Fibroblast of gingiva (primary cell): ENCODE measurements at places on chromosomes 4 and X.

DNA sequence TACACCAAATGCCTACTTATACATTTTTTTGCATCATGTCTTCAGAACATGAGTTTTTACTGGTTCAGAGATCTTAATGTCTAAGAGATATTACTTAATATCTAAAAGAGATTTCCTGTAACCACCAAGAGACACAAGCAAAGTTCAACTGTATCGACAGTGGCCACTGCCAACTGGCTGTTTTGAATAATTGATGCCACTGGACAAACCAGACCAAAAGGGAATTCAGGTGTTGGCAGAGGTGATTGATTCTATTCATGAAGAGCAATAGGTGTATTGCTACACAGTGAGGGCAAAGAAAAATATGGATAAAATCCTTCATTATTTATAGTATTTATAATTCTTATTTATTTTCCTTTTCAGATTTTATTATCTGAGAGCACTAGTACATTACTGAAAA lies 58.5 kb upstream of the ANKRD17 start:
- no peak for DNase-seq

DNA sequence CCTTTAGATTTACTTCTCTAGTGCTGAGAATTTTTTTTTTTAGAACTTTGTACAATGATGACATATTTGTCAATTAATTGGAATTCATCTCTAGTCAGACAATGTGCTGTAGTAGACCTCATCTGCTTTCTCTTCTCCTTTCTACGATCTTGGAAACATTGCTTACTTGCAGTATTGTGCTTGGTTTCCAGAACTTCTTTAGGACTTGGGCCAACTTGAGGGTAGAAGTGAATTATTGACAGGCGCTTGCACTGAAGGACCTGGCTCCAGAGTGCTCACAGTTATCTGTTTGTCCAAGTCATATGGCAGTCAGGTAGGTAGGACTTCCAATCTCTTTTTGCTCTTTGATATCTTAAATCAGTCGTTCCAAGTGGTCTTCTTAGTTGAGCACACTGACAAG lies 39.6 kb downstream of the FNIP2 start:
- DNase-seq = no peak

DNA sequence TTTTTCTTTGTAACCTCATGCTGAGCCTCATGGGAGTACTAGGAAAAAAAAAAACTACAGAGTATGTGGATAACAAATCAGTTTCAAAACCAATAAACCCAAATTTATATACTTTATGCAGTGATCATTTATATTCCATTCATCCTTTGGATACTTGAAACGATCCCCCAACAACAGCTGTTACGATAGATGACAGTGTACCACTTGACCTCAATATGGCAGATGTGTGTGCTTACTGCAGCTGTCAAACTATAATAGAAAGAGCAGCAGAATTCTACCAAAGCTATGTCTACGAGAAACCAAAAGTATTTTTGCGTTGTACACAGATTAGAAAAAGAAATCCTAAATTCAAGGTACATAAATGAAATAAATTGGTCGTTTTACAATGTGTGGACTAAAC lies 337.8 kb downstream of the PDGFC start:
- no peak for DNase-seq

- peak; percentile 53 for DNase-seq
Measured at GRCh38 chrX:108036298-108036973, 8.4 kb upstream of the VSIG1 start.

GRCh38 chrX:120294651-120295050 lies 16.6 kb downstream of the TMEM255A start:
- no peak for DNase-seq

DNA sequence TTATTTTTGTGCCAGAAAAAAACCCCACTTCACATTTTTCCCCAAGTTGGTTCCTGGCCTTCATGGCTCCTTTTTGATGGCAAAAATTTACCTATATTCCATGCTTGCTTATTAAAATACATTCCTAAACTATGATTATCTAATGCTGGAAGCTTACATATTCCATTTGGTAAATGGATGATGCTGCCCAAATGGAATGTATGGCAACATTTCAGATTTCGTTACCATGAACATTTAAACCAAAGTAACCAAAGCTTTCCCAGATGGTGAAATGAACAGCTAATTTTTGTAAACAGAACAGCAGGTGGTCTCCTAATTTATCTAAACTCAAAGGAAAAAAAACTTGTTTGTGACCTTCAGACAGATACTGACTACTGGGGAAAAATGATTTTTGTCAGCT lies 110.8 kb upstream of the TEX13A start:
- DNase-seq = peak; percentile 1

- no peak for DNase-seq
Measured at GRCh38 chr4:176830971-176831370, 38.2 kb upstream of the VEGFC start.

- DNase-seq = no peak
Measured at GRCh38 chrX:47564438-47565085, 3.6 kb downstream of the ARAF start.

GRCh38 chrX:133587818-133588217 lies 172.5 kb upstream of the GPC4 start:
- no peak for DNase-seq

DNA sequence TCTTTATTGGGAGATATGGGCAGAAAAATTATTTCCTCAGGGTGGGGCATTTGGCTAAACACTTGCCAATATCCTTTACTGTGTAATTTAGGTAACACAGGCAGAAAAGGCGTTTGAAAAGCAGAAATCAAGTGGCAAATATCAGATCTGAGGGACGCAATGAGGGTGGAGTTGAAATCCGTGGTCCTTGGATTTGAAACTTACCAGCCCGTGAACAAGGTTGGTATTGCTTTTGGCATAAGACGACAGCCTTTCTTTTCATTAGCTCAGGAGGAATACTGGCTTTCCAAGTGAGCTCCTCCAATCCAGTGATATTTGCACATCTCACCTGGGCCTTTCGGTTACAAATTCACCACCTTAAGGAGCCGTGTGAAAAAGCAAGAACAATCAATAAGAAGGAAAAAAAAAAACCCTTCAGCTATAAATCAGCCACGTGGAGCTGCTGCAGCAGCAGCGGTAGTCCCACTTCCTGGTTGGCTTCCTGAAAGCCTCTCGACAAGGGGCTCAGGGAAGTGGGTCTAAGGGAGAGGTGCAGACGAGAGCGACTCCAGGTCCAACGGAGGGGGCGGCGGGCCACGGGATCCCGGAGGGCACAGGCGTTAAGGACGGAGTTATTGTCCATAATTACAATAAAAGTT lies 734 bp upstream of the GALNT7 start:
- peak; percentile 6 for DNase-seq

DNA sequence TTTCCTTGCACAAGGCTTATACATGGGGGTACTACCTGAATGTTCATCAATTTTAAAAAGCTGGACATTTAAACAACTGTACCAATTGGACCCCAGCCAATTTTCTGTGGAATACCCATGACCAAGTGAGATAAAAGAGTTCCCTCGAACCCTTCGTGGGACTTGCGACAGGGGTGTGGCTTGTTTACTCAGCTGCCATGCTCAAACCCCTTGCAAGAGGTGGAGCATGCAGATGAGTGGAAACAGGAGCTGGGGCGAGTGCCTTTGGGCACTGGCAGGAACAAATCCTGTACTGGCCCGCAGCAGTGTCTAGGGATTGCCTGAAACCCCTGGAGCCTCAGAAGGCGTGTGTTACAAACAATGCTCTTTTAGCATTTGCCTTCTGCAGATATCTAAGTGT lies 144.2 kb downstream of the PDHA2 start:
- DNase-seq = no peak

GRCh38 chr4:120842031-120842430 lies 80.5 kb downstream of the PRDM5 start:
- peak; percentile 57 for DNase-seq

GRCh38 chr4:119690871-119691270 lies 62.3 kb upstream of the PDE5A start:
- DNase-seq = no peak

- no peak for DNase-seq
Measured at GRCh38 chr4:182745237-182745636, 171.9 kb downstream of the DCTD start.

DNA sequence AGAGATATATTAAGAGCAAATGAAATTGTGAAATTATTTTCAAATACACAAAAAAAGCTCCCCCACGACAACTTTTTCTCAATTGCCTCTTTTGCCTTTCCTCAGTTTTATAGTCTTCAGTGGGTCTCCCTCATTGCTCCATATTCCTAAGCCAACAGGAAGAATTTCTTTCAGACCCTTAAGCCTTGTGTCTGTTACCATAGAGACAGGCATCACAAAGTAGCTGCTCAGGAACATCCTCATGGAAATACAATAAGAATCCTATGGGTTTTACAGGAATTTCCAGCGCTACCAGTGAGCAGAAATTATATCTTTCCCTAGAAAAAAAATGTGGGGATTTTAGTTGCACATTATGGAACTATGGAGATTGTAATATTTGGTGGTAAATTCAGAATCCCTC lies 121.9 kb upstream of the DMD start:
- DNase-seq = no peak

DNA sequence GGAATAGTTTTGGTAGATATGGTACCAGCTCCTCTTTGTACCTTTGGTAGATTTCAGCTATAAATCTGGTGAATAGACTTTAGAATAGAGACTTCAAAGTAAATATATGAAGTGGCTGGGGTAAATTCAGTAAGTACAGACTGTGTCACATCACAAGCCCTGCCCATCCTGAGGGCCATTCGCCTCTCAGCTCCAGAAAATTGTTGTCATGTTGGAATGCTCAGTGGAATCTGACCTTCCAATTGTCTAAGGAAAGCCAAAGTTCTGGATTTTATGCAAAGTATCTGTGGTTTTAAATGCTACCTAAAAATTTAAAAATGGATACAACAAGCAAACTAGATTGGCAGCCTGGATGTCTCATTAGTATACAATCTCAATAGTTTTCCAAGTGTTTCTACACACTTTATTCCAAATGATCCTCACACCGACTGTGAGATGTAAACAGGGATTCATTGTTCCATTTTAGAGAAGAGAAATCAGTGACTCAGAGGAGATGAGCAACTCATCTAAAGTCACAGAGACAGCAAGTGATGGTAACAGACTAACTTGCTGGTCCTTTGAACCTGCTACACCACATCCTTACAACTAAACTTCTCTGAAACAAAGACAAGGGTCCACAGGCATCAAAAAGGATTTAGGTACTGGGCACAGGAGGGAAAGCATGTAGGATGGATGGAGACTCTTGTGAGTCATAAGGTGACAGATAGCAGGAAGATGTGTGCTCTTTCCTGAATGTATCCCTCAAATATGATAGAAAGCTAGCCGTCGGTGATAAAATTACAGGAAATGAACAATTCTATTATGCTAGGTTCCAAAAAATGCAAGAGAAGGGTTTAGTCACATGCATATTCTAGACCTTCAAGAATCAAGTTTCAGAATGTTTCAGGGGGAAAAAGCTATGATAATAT lies 127.3 kb downstream of the ATP10D start:
- no peak for DNase-seq

DNA sequence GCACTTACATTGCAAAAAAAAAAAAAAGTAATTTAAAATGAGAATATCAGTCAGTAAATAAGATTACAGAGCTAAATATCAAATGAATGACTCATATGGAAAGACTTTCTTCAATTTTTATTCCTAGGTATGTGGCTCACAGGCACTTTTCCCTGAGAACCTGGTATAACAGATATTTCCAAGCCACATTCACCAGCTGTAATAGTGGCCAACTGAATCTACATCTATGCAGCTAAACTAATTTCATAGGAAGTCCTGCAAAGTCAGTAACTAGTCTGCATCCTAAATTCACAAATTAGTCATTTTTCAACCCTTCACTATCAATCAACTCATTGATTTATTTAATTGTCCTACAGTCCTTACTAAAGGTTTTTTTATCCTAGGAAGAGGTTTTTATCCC lies 5.6 kb downstream of the PDE5A start:
- peak; percentile 3 for DNase-seq

DNA sequence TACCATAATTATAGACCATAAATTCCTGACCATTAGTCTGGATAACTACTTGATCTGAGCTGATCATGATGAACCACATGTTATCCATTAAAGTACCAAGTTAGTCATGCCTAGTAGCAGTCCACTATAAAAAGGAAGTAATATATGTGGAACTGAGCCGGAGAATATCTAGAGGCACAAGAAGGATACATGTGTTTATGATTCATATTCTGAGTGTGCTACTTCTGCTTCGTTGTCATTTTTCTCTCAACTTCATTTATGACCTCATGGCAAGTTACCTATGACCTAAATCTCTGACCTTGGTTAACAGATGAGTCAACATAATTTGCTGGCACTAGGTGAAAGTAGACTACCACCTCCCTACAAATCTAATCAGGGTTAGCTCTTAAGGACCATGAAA lies 56.5 kb upstream of the ANKRD17 start:
- peak; percentile 78 for DNase-seq

DNA sequence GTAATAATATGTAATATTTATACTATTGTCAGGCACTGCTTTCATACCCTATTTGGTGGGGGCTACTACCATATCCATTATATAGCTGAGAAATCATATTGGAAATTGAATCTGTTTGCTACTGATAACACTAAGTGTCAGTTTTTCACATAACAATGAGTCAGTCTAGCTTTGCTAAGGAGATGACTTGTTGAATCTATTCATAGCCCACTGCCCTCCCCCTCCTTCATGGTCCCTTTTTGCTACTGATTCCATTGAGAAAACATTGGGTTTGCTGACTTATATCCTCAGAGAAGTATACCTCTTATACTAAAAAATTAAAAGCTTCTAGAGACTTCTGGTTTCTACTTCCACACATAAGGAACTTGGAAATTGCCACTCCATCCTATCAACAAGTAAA lies 1898.4 kb downstream of the STIM2 start:
- DNase-seq = no peak

GRCh38 chr4:95547715-95548471 lies 880 bp downstream of the UNC5C start:
- DNase-seq = no peak

- DNase-seq = no peak
Measured at GRCh38 chr4:118894034-118894433, 5.4 kb downstream of the SYNPO2 start.

DNA sequence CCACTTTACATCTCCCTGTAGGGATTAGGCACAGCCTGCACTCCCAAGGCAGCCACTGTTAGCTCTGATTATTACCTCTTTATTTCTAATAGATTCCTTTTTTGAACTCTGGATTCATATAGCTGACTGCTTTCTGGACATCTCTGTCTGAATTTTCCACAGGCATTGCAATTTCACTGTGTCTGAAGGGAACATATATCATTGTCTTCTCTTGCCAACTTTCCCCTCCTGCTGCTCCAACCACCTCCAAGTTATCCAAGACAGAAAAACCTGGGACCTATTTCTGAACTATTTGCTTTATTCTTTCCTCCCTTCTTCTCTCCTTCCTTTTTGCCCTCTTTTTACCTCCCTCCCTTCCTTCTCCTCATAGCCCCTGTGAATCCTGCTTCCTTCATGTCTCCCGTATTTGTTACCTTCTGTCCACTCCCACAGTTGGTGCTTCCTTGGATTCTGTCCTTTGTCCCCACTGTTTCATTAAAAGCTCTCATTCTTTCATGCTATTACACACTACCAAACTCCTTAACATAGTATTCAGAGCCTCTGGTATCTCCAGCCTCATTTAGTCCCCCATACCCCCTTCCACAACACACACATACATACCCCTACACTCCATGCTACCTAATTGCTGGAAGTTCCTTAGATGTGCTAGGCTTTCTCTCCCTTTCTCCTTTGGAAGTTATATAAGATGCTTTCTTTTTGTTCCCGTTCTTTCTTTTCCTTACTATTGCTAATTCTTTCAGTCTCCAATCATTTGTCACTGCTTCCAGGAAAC lies 34.7 kb downstream of the FGF2 start:
- DNase-seq = no peak
